ENCODE measurements at places on chromosomes 1 and 21.

DNA sequence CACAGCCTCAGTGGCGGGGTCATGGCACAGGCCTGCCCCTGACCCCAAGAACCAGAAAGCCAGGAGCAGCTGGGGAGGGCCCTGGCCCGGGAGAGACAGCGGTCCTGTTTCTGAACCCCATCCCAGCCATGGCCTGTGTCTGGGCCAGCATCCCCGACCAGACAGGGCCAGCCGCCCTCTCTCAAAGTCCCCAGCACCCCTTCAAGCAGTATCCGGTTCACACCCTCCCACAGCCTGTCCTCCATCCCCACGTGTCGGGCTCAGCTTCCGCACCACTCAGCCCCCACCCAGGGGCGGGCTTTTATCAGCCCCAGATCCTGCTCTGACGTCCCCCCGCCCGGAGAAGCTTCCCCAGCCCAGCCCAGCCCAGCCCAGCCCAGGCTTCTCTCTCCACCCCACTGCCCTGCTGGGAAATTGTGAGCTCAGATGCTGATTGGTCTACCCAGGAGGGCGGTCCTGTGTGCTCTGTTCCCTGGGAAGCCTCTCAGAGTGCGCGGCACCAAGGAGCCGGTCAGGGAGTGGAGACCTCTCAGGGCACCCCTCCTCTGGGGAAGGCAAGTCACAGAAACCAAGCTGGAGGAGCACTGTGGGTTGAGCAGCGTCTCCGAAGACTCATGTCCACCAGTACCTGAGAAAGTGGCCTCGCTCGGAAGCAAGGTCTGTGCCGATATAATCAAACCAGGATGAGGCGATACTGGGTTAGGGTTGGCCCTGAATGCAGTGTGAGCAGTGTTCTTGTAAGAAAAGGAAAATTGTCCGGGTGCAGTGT, 4.7 kb upstream of the FAAP20 start:
- DNase-seq, result peak; percentile 92

GRCh38 chr1:246001837-246002230, 505.2 kb downstream of the SMYD3 start:
- DNase-seq, result no peak

DNA sequence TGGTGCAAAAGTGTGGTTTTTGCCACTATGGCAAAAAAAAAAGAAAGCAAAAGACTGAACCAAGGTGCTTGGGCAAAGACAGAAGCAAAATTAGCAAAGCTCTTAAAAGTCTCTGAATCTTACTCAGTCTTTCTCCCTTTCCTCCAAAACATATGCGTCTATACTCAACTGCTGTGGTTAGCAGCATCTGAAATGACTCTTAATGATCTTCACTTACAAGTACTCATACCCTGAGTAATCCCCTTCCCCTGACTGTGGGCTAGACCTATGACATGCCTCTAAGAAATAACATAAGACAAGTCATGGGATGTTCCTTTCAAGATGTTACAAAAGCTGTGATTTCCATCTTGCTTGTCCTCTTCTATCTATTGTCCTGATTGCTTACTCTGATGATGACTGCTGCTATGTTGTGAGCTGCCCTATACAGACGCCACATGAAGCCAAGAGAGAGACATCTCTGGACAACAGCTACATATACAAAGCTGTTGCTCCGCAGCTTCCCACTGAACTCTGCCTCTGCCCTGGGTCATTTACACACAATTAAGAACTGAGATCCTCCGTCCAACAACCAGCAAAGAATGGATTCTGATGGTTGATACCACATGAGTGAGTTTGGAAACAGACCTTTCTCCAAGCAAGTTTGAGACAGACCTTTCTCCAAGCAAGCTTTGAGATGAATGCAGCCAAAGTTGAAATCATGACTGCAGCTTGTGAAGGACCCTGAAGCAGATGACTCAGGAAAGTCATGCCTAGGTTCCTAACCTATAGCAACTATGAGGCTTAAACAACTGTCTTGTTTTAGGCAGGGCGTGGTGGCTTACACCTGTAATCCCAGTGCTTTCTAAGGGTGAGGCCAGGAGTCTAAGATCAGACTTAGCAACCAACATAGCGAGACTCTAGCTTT, 55.2 kb downstream of the PUM1 start:
- peak; percentile 88 for DNase-seq

- DNase-seq, result no peak
Measured at GRCh38 chr21:15206514-15206913, 141.7 kb upstream of the NRIP1 start.

DNA sequence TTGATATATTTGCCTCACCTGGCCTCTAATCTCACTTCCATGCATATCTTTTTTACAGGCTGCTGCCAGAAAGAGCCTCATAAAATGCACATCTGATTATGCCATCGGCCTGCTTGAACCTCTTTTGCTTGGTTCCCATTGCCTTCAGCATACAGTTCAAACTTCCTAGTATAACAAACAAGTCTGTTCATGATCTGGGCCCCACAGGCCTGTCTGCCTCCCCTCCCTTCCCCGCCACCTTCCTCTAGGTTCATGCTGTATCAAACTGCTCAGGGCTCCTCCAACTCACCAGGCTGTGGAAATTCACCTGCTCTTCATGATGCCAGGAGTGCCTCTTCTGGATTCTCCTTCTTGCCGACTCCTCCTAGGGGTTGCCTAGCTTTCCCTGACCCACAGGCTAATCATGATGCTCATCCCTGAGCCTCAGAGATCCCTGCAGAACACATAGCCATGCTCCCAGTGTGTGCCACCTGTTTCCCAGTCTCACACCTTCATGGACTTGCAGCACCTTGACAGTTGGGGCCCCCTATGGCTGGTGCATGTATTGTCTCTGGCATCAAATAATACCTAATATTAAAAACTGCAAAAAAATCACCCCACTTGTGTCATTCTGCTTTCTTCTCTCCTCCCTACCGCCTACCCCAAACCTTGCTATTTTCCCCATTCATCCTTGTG, 33.7 kb upstream of the CD2 start:
- DNase-seq, result no peak

GRCh38 chr1:8602471-8603219, 214.8 kb downstream of the RERE start:
- DNase-seq, result peak; percentile 65

DNA sequence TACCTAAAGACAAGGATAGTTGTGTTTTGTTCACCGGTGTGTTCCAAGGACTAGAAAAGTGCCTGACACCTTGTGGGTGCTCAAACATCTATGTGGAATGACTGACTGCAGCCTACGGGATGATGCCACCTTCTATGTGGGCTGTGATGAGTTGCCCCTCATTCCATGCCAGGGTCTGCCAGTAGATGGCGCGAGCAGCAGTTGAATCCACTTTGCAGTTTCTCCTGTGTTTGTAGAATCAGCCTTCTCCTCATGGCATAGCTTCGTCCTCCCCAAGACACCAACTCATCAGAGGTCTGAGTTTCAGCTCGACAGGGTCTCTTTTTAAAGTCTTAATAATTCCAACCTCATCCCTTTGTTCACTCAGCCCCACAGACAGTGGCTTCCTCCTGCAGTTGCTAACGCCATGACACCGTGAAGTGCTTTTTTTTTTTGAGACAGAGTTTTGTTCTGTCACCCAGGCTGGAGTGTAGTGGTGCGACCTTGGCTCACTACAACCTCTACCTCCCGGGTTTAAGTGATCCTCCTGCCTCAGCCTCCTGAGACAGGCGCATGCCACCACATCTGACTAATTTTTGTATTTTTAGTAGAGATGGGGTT, 133.7 kb downstream of the CAPN8 start:
- DNase-seq, result peak; percentile 58

DNA sequence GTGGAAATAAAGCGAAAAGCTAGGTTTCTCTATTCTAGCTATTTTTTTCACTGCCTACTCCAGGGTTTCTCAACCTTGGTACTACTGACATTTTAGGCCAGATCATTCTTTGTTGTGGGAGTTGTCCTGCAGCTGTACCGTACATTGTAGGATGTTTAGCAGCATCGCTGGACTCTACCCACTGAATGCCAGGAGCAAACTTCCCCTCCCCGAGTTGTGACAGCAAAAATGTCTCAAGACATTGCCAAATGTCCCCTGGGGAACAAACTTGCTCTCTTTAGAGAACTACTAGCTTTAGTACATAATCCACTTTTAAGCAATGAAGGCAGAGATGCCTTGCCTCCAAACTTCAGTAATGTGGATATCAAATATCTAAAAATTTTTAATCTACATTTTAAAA, 122.8 kb downstream of the PLPPR5 start:
- no peak for DNase-seq

DNA sequence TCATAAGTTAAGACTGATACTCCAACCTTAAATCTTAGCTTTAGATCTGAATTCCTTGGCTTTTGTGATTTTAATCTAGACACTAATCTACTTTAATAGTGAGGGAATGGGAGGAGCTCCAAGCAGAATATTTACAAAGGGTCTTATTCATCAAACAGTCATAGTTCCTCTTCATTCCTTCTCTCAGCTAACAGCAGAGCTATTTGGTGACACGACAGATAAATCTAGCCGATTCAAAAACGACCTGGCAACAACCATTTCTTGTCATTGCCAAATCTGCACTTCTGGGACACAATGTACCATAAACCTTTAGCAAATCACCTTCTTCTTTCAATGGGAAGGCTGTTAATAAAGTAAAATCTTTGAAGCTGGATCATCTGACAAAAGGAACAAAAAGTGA, 52.8 kb upstream of the FOXD3 start:
- no peak for DNase-seq

- DNase-seq, result no peak
Measured at GRCh38 chr1:152759453-152760173, 1.8 kb downstream of the KPRP start.

GRCh38 chr1:168477792-168478191, 66.0 kb downstream of the XCL2 start:
- DNase-seq, result no peak

DNA sequence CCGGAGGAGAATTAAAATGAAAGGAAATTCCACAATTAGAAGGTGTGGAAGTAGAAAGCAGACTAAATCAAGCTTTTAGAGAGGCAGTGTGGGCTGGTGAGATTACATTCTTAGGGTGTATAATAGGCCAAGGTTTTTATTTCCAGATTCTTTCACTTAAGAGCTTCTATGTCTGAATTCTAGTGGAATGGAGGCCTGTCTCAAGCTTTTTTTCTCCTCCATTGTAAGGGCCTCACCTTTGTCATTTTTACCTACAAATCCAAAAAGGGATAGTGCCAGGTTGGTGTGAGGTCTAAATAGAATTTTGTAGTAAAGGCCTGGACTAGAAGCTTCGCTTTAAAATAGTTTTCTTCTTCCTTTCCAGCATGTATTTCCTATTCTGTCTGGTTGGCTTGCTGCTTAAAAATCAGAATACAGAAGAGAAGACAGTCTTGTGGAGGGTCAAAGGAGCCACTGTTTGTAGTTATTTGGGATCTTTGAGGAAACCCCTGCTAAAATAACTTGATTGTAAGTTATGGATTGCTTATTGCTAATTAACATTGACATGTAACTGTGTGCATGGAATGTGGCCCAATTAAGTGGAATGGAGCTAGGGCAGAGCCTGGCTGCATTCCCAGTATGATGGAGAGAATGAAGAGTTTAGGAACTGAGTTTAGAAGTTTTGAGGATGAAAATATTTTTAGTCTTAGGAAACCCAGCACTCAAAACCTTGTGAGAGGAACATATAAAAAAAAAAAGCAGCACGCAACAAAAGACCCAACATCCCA, 162.5 kb upstream of the B3GALT2 start:
- no peak for DNase-seq

DNA sequence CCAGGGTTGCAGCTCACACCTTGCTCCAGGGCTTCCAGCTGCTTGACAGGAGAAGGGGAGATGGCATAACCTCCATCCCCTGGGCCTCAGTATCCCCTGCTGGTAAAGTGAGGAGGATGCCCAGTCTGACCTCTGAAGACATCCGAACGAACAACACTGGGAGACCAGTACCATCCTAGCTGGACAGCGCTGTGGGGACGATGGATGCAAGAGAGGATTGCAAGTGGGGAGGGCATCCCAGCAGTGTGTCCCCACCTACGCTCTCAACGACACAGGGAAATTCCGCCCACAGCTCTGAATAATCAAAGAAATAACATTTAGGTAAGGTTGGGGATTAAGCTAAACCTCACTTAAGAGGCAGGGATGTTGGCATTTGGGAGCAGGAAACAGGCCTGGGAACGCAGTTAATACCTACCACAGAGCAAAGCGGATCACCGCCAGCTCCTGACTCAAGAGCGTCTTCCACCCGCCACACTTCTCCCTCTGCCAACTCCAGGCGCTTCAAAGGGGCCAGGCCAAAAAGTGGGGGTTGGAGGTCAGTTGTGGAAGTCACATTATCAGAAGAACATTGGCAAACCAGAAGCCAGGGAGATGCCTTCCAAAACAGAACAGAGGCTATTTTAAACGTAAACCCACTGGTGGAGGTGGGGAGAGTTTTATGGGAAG, 47.6 kb downstream of the SSBP3 start:
- no peak for DNase-seq

GRCh38 chr1:225651872-225652728, 823 bp downstream of the ENAH start:
- DNase-seq, result no peak

- DNase-seq, result no peak
Measured at GRCh38 chr1:69191335-69191734, 376.4 kb upstream of the LRRC7 start.

- no peak for DNase-seq
Measured at GRCh38 chr1:221695301-221695700, 46.6 kb downstream of the DUSP10 start.

GRCh38 chr21:21200103-21200938, 202.1 kb downstream of the NCAM2 start:
- DNase-seq, result peak; percentile 55

- DNase-seq, result no peak
Measured at GRCh38 chr21:41830764-41831452, 48.2 kb downstream of the PRDM15 start.

- no peak for DNase-seq
Measured at GRCh38 chr1:52978045-52978444, 51.0 kb downstream of the SCP2 start.

DNA sequence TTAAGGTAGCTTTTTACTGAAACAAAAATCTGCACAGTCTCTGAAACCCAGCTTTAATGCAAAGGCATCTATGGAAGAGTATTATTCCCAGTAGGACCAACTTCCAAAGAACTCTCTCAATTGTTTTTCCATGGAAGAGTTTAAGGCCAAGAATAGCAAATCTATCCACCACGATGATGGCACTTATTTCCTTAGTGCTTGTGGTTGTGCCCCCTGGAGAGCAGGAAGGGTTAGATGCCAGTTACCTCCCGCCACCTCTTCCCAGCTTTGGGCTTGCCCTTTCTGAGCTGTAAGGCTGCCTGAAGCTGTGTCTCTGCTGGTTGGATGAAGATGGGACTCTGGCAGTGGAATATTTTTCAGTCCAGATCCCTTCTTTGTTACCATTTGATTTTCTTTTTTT, 4.8 kb upstream of the ATP1A1 start:
- DNase-seq, result no peak
